Retinal pigment epithelial cell (primary cell): ENCODE measurements at places on chromosomes 3 and 15.

GRCh38 chr3:11530153-11530721, 113.5 kb downstream of the VGLL4 start:
- DNase-seq: peak; percentile 75

DNA sequence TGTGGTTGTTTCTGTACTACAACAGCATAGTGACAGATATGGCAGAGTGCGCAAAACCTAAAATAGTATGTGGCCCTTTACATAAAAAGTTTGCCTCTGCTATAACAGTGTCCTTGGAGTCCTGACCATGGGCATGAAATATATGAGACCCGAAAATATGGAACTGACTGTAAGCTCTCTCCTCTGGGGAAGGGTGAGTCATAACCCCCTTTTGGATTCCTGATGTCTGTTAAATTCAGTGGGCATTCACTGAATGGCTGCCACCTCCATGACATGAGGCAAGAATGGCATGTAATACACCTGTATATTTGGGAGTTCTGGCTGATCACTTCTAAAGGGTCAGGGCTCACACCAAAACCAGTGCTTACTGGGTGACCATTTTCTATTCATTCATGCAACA, 6.1 kb downstream of the TBC1D2B start:
- no peak for DNase-seq

- no peak for DNase-seq
These were observed 7.7 kb downstream of the ASTE1 start for GRCh38 chr3:131018970-131019369.

- DNase-seq: no peak
These were observed 527.6 kb downstream of the DIPK2A start for GRCh38 chr3:144499001-144499930.

GRCh38 chr3:13236557-13237173, 163.4 kb upstream of the IQSEC1 start:
- DNase-seq: no peak

- DNase-seq: no peak
These were observed 82.5 kb upstream of the DCBLD2 start for GRCh38 chr3:98984024-98984423.

DNA sequence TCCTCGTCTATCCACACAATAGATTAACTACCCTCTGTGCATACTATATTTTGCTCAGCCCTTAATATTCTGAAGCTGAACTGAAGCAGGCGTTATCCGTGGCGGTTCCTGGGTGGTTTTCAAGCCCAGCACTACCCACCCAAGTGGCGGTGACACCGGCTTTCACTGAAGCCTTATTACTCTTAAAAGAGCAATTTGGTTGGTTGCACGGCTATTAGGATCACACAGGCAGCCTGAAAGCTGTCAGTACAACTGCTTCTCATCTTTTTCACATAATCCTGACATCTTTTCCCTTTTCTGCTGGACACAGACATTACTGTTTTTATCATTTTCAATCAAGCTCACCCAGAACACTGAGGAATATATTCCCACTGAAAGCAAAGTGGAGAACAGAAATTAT, 525.3 kb upstream of the ZNF717 start:
- no peak for DNase-seq

GRCh38 chr3:13353936-13354542, 66.1 kb downstream of the NUP210 start:
- DNase-seq: no peak

- DNase-seq: no peak
These were observed 3.0 kb downstream of the DZIP1L start for GRCh38 chr3:138112362-138112761.

DNA sequence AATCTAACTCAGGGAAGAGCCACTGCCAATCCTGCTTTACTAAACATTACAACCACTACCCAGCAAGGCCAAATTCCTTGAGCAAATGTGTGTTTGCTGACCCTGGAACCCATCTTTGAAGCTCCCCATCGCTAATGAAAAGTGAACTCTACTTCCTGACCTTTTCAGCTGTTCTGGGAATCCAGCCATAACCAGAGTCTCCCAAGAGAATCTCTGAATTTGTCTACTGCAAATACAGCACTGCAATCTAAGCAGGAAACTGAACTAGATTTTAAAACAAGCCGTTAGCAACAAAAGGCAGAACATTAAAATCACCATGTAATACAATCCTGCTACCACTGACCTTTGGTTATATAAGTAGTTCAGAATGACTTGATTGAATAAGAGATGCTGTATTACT, 309.2 kb downstream of the MAGI1 start:
- DNase-seq: peak; percentile 34

DNA sequence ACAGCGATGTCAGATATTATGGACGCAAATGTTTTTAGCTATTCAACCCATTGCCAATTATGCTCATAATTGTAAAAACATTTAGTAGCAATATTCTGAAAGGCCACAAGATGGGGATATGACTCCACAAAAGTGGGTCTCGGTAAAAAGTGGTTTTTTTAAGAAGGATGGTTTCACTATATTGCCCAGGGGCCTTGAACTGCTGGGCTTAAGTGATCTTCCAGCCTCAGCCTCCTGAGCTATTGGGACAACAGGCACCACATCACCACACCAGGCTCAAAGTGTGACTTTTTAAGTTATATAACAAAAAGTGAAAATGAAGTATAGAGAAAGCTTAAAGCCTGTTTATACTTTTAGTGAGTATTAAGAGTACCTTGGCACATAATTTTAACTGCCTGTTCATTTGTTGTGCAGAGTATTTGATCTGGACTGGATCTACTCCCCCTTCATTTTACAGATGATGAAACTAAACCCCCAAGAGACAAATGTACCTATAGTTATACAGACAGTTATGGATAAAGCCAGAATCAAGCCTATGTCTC, 9.4 kb downstream of the NAA50 start:
- DNase-seq: no peak

DNA sequence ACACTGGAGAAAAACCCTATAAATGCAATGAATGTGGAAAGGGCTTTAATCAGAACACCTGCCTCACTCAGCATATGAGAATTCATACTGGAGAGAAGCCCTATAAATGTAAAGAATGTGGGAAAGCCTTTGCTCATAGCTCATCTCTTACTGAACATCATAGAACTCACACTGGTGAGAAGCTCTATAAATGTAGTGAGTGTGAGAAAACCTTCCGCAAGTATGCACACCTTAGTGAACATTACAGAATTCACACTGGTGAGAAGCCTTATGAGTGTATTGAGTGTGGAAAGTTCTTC, 7.4 kb upstream of the ZNF501 start:
- no peak for DNase-seq

GRCh38 chr3:178794711-178795110, 258.5 kb downstream of the KCNMB2 start:
- no peak for DNase-seq

GRCh38 chr3:61637088-61638051, 76.0 kb downstream of the PTPRG start:
- no peak for DNase-seq

DNA sequence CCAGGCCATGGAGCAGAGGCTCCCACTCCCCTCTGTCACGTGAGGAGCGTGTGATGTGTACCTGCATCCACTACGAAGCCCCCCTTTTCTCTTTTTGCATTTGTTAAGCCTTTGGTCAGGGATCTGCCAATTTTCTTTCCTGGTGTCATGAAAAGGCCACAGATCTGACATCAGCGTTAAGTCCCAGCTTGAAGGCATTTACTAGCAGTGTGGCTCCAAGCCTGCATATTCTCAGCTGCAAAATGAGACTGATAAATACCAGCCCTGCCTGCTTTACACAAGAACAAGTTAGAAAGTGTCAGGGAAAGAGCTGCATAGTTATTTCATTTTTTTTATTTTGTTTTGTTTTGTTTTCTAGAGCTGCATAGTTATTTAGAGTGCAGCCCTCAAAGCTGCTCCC, 2.3 kb upstream of the ANKRD63 start:
- peak; percentile 41 for DNase-seq

DNA sequence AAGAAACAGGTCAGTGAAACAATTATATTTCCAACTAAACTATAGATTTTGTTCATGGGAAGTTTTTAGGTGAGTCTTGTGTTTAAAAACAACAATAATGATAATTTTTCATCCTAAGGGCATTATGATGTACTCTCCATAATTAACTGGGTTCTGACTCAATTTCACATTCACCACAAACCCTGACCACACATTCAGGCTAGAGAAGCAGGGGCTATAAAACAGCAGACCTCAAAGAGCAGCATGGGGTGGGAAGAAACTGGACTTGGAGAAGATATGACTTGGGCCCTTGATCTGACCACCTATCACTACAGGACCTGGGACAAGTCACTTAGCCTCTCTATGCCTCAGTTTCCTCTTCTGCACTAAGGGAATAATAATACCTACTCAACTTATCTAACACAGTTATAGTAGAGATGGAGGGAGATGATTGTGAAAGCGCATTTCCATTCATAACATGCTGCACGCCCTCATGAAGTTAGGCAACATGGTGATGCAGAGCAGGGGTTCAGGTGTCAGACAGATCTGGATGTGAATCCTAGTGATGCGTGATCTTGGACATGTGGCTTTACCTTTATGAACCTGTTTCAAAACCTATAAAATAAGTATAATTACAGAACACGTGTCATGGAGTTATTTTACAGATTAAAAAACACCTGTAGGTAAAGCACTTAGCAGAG, 63.0 kb upstream of the ACP3 start:
- DNase-seq: no peak

GRCh38 chr3:149450281-149450680, 24.2 kb upstream of the TM4SF4 start:
- no peak for DNase-seq

GRCh38 chr3:150972366-150973071, at the start of gene CLRN1:
Gene CLRN1, minus strand, starts transcription at chr3:150972727. Its CDS starts 19 bp downstream, at chr3:150972708.
- no peak for DNase-seq

DNA sequence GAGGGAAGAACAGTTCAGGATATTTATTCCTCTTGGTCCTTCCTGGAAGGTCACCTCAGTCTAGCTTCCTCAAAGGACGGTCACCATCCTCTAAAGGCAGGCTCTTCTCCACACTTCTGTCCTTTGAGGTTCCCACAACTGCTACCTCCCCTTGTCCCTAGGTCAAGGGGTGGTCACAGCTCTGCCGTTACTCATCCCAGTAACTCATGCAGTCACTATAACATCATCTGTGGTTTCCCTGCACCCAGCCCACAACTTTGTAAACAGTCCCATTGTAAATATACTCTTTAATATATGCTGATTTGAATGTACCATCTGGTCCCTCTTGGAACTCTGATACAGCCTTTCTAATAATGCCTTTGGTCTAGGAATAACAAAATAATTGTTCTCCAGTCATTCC, 887.4 kb downstream of the FHIT start:
- no peak for DNase-seq

DNA sequence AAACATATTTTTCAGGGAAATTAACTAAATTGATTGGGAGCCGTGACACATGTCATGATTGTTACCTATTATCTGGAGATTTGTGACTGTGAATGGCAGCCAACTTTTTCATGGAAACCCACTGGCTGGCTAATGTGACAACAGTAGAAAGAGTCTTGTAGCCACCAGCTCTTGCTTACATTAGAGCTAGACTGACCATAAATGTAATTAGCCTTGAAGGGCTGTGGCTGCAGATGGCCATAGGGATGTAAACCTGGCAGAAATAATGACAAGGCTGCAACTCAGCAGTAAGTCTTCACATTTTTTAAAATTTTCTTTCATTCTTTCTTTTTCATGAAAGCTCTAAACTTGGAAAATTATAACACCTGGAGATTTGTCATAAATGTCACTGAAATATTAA, 168.2 kb upstream of the ROBO2 start:
- DNase-seq: no peak

DNA sequence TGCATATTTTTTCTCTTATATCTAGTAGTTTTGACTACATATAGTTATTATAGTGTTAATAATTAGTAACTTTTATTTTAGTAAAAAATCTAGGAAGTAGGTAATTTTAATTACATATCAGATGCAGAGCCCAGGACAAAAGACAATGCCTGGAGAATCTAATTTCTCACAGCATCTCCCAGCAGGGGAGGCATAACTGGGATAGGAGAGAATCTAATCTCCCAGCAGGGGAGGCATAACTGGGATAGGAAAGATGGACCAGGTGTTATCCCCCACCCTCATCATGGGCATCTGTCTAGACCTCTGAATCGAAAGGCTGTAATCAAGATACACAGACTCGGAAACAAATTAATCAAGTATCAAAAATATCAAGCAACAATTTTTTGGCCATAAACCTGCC, 58.2 kb downstream of the OSTN start:
- no peak for DNase-seq

- no peak for DNase-seq
These were observed 52.9 kb downstream of the TLNRD1 start for GRCh38 chr15:81053621-81054020.

- DNase-seq: no peak
These were observed 128.6 kb upstream of the ADAMTS9 start for GRCh38 chr3:64816355-64816754.

DNA sequence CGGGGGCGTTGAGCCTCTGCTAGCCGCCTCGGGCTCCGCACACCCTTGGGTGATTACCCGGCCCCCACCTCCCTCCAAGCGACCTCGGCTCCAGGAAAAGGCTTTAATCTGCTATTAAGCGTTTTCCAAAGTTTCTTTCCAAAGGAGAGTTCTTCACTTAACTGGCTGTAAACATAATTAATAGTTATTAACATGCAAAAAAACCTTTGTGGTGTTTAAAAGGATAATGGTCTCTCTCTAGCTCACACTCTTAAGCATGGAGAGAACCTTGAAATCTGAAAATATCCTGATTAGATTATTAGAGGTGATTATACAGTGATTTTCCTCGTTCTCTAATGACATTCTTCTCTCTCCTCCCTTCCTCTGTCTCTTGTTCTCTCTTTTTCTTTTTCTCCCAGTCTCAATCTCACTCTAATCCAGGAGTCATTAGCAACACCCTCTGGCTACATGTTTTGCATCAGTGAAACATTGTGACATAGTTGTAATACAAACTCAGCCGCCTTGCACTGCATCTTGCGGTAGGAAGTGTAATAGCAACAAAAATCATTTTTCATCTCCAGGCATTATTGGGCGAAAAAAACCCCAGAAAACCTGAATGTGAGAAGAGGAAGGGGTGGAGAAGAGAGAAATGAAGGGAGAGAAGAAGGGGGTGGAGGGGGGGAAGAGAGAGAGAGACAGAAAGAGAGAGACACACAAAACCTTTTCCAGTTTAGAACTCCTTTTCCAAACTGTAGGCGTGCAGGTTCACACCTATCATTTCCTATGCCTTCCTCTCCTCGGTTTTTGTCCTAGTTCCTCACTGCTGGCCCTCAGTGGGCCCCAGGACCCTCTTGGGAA, 24.4 kb downstream of the NR2F2 start:
- peak; percentile 77 for DNase-seq

- DNase-seq: no peak
These were observed 254.3 kb upstream of the TPM1 start for GRCh38 chr15:62788224-62788623.

GRCh38 chr3:23629181-23629894, 176.4 kb upstream of the UBE2E1 start:
- DNase-seq: peak; percentile 82
